NCI-H1436 treated with DMSO at 0.1 percent for 48 hours (cell line): ENCODE measurements at places on chromosomes 1 and 21.

DNA sequence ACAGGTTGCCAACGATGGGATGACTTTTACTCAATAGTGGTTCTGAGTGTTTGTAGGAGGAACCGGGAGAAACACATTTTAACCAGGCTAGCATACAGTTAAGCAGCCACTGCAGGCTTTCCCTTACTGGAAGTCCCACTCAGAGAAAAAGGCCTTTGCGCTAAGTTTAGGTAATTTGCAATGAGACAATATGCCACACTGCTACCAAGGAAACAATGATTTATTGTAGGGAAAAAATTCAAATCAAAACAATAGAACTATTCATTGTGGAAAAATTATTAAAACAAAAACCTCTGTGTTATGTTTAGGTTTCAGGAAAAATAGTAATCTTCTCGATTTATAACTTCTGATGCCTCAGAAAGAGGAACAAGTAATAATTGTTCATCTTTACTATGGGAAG is 51.4 kb upstream of the CR2 start:
- no peak for DNase-seq

- no peak for DNase-seq
These were observed 149.1 kb downstream of the LYPLAL1 start for GRCh38 chr1:219322766-219323165.

DNA sequence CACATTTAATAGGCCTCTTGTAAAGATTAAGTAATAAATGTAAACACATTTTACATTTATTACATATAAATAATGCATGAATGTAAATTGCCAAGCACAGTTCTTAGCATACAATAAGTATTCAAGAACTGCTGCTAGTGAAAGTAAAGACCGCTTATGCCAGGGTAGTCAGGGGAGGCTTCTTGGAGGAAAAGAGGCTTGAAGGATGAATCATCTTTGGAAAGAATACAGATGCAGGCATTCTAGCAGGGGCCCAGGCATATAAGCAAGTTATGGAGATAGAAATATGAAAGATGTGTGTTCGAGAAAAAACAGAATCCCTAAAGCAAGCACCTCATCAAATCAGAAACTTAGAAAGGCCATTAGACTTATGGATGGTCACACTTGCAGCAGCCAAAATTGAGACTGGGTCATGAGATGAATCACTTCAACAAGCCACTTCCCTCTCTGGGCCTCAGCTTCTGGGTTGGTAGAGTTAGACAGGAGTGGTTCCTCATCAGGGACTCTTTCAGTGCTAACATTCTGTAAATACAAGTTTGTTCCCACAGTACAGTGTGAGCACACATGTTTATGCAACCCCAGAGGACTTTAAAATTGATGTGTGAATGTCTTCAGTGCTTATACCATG is 79.8 kb upstream of the ROR1 start:
- no peak for DNase-seq

DNA sequence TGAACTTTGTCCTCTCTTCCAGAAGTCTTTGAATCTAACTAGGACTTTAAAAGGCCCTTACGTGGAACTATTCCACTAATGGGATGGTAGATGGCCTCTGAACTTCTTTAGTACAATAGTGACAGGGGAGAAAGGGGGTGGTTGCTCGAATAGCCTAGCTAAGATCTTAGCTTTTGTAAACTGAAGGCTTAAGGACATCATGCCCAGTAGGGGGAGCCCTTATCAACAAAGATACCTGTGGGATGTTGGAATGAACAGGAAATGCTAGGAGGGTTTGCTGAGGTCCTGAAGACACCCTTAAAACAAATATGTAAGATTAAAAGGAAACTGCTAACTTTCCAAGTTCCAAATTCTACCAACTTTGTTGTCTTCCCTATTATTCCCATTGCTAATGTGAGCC is 33.2 kb downstream of the NHLH2 start:
- DNase-seq = no peak

- no peak for DNase-seq
These were observed 12.0 kb downstream of the GNG12 start for GRCh38 chr1:67821263-67821662.

DNA sequence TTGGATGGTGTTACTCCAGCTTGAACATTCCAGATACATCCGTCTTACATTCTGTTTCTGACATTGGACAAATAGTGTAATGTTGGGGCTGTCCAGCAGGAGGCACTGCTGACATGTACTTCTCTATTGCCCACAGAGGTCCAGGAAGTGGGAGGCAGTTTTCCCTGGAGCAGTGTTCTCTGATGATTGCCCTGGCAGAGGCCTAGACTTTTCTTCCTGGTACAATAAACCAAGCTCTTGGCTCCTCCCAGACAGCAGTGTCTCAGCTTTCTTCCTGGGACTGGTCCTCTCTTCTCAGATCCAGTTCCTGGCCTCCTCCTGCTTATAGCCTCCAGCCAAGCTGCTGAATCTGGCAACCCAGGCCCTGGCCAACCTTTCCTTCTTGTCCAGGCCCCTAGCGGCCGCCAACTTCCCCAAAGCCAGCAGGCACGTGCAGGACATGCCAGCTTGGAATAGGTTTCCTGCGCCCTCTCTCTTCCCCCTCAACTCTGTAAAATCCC is 14.9 kb upstream of the IFNLR1 start:
- peak; percentile 12 for DNase-seq

DNA sequence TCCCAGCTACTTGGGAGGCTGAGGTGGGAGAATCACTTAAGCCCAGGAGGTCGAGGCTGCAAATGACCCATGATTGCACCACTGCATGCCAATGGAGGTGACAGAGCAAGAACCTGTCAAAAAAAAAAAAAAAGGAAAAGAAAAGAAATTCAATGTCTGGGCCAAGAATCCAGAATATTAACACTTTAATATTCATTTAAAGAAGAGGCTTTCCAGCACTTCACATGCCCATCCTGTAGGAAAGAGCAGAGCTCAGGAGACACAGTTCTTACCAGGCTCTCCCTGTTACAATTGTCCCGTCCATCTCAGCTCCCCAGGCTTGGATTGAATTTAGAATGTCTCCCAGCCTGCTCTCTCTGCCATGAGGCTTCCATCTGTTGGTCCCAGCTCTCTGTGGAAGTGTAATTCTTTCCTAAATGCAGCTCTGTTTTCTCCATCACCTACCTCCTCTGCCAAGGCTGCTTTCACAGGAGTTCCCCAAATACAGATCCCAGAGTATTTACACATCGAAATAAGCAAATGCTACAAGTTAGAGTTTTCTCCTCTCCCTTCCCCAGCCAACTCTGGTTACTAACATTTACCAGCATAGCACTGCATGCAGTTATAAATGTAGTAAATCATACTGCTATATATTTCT is 116.6 kb upstream of the CDC42BPA start:
- DNase-seq = no peak

GRCh38 chr1:26022404-26022779 is 817 bp downstream of the EXTL1 start:
- no peak for DNase-seq
